ENCODE measurements at places on chromosomes 1 and 21. TPM values are rescaled to one million over a fixed set of nuclear protein-coding genes. Genes with fewer than 3 reads are reported as not detected.

DNA sequence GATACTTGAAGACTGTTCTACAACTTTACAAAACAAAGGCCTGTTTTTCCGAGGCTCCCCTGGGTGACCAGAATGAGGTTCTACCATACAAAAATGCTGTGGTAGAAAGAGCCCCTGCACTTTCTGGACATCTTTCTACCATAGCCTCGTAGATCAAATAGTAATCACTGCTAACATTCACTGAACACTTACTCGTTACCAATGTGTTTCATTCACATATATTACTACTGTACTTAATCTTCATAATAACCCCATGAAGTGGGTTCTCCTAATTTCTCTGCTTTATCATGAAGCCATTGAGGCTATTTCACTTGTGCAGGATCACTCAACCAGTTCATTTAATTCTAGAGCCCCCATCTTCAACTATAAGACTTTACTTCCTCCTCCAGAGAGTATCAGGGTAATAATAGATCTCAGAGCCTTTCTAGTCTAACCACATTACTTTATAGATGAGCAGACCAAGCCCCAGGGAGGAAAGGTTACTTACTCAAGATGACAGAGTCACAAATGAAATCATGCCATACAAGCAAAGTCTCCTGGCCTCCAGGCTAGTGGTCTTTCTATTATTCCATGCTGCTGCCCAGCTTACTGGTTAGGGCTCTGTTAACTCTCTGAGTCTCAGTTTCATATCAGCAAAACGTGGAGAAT is 46.7 kb upstream of the OSBPL9 start:
- no peak for DNase-seq

- DNase-seq, result no peak
Observed at GRCh38 chr21:28731700-28732321, 260.9 kb downstream of the LTN1 start.

ETS2 gene
- 11.1 TPM for total RNA-seq

FAM43B gene
- 0.36 TPM for total RNA-seq

PRKAB2 gene
- 8.1 TPM for total RNA-seq

PROK1 gene
- total RNA-seq, result not detected

CELA3A gene
- not detected for total RNA-seq

DNA sequence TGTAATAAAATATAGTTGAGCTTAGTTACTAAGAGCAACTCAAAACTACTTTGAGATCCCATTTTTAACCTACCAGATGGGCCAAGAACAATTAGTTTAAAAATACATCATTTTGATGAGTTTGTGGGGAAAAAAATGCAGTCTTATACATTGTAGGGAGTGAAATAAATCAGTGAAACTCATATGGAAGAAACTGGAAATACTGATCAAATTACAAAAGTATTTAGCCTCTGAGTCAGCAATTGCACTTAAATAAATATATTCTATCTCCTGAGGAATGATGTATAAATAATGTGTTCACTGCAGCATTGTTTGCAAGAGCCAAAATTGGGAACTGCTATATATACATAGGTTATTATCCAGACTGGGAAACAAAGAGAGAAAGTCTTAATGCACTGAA is 4.6 kb upstream of the SMCP start:
- no peak for DNase-seq

- no peak for DNase-seq
Observed at GRCh38 chr1:84407958-84408422, 9.7 kb downstream of the DNASE2B start.

LRRC53 gene
- total RNA-seq, result not detected

LAMTOR2 gene
- 94.8 TPM for total RNA-seq

DNA sequence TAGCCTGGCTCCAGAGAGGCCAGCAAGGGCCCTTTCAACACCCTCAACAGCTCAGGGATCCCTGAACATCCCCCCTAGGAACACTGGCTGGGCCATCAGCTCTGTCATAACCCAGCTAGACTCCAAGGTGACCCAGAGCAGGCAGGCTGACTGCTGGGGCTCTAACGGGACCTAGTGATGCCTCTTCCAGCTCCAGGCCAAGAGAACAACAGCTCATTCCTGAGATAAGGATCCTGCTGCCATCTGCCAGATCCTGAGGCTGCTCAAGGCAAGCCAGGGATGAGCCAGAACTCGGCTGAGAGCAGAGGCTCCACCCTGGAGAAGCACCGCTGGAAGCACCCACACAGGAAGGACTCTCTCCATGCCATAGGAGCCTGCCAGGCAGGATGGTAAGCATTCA is 2.0 kb downstream of the VSIG8 start:
- no peak for DNase-seq

ZBTB8B gene
- total RNA-seq, result 0.23 TPM

GRCh38 chr1:192512426-192513162 is 63.0 kb upstream of the RGS1 start:
- no peak for DNase-seq

GRCh38 chr1:53617851-53618499 is 121.0 kb downstream of the GLIS1 start:
- no peak for DNase-seq

DNA sequence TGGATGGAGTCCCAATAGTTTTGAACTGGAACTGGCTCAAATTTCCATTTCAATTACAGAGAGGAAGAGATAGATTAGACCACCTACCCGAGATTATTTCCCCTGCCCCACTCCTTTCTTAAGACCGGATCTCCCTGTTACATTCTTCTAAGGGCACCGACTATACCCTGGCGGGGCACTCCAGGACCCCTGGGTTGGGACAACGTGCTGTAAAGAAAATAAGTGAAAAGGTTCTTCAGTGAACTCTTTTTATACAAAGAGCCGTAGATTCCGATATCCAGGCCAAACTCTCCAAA is 6.7 kb downstream of the NR5A2 start:
- no peak for DNase-seq

DNA sequence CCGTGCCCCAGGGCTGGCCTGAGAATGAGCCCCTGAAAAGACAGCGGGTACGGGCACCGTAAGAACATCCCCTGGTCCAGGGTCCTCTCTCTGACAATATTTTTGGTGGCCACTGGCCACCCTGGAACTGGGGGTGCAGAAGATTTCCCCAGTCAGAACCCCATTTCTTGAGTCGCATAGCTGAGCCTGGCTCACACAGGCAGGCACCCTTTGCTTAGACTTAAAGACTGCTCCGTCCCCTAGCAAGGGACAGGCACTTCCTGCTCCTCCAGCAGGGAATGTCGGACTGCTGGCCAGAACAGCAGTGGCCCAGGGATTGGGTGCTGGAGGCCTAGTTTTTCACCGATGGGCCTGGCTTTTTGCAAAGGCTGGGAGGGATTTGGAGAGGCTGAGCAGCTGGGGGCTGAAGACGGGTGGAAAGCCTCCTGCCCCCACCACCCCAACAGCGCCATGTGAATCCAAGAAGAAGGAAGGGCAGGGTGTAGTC is 4.3 kb downstream of the OLIG2 start:
- DNase-seq, result no peak

DNA sequence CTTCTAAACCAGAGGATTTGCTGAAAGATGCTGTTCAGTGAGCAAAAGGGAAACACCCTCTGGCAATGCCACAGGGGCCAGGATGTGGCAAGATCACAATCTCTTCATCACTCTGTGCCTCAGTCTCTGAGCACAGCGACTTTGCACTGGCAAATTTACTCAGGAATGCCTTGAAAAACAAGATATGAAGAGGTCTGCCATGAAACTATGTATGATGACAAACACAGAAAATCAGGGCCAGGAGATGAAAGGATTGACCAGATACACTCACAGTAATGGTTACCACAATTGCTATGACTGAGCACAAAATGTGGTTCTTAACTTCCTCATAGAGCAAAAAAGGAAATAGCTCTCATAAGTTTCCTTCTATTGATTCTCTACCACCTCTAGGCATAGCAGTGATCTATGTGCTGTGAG is 5.8 kb downstream of the TTC13 start:
- DNase-seq, result no peak

DNA sequence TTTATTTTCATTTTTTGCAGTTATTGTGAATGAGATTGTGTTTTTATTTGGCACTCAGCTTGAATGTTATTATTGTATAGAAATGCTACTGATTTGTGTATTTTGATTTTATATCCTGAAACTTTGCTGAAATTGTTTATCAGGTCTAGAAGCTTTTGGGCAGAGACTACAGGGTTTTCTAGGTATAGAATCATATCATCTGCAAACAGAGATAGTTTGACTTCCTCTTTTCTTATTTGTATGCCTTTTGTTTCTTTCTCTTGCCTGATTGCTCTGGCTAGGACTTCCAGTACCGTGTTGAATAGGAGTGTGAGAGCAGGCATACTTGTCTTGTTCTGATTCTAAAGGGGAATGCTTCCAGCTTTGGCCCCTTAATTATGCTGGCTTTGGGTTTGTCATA is 27.3 kb downstream of the ZNF691 start:
- DNase-seq, result no peak

GRCh38 chr1:240737298-240737697 is 125.3 kb upstream of the GREM2 start:
- DNase-seq, result no peak

CTH gene
- total RNA-seq, result 3.7 TPM

KCND3 gene
- total RNA-seq, result not detected

GRCh38 chr1:29171089-29171488 is 10.6 kb downstream of the SRSF4 start:
- no peak for DNase-seq

GRCh38 chr1:230191079-230191804 is 124.2 kb downstream of the GALNT2 start:
- no peak for DNase-seq

GRCh38 chr1:66353257-66353656 is 180.7 kb upstream of the SGIP1 start:
- DNase-seq, result no peak

GRCh38 chr1:47664356-47664755 is 226.5 kb downstream of the FOXD2 start:
- DNase-seq, result no peak

TMEM52 gene
- total RNA-seq, result 5.6 TPM

C1orf87 gene
- 0.17 TPM for total RNA-seq

DNA sequence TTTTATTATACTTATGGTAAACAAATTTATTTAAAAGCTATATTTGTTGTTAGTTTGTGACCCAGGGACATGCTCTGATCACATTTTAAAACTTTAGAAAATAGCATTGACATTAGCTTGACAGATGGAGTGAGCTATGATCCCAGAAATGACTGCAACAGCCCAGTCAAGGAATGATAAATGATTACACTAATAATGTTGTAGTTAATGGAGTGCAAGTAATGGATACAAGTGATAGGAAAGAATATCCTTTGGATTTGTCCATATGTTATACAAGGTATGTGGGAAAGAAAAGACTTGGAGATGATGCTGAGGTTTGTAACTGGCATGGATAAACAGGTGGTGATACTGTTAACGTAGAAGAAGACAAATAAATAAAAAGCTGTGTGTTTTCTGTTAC is 1908.7 kb downstream of the MRPL39 start:
- no peak for DNase-seq

GRCh38 chr1:183284086-183284485 is 98.0 kb downstream of the LAMC2 start:
- no peak for DNase-seq

- no peak for DNase-seq
Observed at GRCh38 chr1:78427506-78427905, 63.3 kb upstream of the PTGFR start.

DNA sequence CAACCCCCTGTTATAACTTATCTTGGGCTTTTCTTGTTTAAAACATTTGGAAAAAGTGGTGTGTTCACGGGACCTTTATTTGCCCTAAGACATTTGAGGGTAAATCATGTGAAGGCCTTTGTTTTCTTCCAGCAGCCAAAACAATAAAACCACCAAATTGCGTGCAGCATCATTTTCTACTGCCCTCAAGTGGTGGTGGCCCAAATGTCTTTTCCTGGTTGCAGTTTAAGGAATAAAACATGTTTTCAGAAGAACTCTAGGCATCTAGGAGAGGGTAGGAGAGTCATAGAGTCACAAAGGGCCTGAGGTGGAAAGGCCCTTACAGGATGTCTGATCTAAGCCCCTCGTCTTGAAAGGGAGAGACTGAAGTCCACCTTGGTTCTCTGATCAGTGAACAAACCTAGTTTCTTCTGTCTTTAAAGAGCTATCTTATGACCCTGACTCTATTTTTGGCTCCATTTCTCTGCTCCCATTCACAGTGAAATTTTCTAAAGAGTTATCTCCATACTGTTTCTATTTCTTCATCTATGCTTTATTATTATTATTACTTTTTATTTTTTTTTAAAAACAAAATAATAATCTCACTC is 16.0 kb upstream of the EPS15 start:
- no peak for DNase-seq

DNA sequence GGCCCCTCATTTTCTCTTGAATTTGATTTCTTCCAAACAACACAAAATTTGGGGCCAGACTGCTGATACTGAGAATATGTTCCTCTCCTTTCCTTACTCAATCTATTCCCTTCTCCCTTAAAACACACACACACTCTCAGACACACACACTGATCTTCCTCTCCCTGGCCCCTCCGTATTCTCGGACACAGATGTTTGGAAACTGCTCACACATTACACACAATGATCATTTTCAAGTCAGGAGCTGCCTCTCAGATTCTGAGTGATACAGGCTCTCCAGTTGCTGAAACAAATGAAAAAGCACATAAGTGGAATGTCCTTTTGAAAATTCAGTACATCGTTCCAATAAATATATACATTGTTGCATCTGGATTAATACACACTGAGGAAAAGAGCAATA is 161.3 kb downstream of the CLEC20A start:
- no peak for DNase-seq

DNA sequence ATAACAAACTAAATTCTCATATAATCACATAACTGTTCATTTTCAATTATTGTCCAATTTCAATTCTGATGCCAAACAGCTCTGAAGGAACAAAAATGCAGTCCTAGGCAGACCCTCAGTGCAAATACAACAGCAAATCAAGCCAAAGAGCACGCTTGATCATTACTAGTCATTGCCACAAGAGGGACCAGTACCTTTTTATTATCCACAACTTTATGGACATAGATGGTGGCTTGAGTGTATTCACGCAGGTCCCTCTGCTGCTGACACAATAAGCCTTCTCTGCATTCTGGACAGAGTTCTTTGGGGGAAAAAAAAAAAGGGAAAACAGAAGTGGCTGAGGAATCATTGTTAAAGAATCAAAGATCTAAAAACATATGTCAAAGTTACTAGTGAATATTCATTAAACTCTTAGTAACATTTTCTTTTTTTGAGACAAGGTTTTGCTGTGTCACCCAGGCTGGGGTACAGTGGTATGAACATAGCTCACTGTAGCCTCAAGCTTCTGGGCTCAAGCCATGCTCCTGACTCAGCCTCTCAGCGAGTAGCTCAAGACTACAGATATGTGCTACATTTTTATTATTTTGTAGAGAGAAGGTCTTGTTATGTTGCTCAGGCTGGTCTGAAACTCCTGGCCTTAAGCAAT is 34.3 kb upstream of the RAP1GAP start:
- DNase-seq, result peak; percentile 6

GSTM1 gene
- not detected for total RNA-seq

- DNase-seq, result no peak
Observed at GRCh38 chr1:50275566-50275965, 147.7 kb downstream of the DMRTA2 start.

PLCH2 gene
- 0.12 TPM for total RNA-seq

LINGO4 gene
- not detected for total RNA-seq

Measured in epithelial cell of proximal tubule (primary cell).